Amygdala (tissue), 56 donors: ENCODE measurements at places on chromosomes 3 and 15.
A peak's percentile ranks its signal among the peaks of the same experiment; 100 is the strongest.

DNA sequence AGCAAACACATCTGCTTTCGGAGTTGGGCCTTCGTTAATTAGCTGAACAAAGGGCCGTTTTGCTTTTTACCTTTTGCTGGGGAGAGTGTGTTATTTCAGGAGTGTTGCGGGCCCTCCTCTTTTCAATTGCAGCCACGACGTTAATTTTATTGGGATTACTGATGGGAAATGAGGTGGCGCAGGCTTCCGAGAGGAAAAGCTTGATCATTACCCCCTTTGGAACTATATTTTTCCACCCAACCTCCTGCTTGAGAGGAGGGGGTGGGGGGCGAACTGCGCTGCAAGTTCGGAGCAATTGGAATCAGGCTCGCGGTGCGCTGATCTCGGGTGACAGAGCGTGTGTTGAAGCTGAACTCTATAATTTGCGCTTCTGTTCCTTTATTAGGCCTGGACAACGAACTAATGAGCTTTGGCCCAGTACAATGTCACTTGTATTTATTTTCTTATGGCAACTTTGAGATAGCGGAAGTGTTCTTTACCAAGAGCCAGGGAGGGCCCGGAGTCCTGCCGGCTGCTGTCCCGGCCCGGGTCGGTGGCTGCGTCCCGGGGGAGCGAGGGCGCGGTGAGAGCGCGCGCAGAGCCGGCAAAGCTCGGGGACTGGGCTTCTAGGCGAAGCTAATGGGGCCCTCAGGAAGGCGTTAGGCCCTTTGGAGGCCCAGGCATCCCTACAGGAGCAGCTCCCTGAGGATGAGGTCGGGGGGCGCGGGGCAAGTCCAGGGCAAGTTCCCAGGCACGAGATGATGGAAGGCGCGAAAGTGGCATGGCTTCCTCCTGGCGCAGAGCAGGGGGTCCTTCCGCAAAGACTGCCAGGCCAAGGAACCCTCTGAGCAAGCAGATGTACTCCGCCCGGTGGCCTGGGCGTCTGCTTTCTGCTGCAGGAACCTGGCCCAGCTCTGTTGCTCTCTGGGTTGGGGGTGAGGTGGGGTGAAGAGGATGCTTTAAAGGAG is 12.9 kb downstream of the NR2F2 start:
- DNase-seq = no peak

DNA sequence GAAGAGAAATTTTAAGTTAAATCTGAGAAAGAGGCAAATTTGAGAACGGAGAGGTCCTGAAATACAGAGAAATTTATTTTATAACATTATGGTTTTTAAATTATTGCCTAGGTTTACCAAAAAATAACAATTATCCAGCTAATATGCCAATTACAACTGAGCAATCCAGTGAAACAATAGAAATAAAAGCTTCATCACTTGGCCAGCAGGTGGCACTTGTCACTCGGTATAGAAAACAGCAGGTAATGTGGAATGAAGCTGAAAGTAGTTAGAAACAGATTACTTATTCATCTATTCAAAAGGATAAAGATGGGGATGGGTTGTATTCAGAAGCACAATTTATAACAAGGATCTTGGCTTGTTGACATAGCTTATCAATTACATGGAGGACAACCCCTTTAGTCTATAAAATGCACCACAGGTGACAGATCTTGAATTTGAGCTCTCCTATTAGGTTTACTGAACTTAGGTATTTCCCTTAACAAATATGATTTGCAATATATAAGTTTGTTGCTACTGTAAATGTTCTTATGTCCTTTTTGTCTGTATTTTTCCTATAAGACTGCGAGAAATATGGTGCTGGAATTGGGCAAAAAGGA is 70.1 kb upstream of the GUCA1C start:
- DNase-seq = no peak

- DNase-seq = no peak
Measured at GRCh38 chr15:69511015-69511414, 58.4 kb downstream of the RPLP1 start.

GRCh38 chr3:194871143-194871863 is 185.6 kb downstream of the FAM43A start:
- no peak for DNase-seq

- DNase-seq = peak; percentile 16
Measured at GRCh38 chr3:50550079-50550736, 17.3 kb downstream of the C3orf18 start.

DNA sequence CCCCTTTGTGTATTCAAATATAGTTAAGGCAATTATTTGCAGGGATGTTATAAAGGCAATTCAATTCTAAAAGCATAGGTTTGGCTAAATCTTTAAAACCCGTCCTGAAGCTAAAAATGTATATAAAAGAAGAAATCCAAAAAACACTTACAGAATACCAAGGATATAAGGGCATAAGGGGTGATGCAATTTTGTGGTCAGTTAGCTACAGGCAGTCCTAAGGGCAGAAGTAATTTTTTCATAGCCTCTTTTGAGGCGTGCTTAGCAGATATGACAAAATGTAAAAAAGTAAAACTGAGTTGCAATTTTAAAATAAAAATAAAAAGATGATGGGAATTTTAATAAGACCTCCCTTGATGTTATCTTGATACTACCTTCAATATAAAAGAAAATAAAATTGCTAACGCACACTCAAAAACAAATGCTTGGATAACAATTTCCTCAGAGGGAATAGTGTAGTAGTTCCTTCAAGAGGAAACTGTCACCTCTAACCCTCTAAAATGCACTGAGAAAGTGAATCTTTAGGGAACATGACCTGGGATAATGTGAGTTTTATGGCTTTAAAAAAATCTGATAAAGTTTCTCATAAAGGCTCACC is 104.2 kb downstream of the MYH15 start:
- DNase-seq = no peak

DNA sequence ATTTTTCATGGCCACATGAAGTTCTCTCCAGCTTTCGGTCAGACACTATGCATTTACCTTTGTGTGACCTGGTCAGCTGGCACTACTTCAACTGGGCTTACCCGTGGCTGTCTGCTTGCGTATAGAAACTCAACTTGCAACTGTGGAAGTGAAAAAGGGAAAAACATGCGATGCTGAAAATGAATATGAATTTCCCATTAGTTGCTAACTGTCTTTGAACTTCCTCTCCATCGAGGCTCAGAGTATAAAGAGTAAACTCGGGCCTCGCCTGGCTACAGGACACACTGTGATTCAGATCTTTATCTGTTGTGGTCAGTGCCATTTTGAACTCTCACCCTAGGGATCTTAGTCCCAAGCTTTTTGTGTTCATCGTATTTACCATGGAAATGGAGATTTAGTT is 26.8 kb downstream of the NFKBIZ start:
- DNase-seq = no peak
